ENCODE measurements at places on chromosomes 6 and 20.

GRCh38 chr6:149459761-149460160 is 25.1 kb downstream of the ZC3H12D start:
- DNase-seq = no peak

GRCh38 chr6:125714441-125715090 is 34.9 kb upstream of the HEY2 start:
- peak; percentile 3 for DNase-seq

GRCh38 chr20:53491462-53491861 is 102.2 kb downstream of the ZNF217 start:
- no peak for DNase-seq

DNA sequence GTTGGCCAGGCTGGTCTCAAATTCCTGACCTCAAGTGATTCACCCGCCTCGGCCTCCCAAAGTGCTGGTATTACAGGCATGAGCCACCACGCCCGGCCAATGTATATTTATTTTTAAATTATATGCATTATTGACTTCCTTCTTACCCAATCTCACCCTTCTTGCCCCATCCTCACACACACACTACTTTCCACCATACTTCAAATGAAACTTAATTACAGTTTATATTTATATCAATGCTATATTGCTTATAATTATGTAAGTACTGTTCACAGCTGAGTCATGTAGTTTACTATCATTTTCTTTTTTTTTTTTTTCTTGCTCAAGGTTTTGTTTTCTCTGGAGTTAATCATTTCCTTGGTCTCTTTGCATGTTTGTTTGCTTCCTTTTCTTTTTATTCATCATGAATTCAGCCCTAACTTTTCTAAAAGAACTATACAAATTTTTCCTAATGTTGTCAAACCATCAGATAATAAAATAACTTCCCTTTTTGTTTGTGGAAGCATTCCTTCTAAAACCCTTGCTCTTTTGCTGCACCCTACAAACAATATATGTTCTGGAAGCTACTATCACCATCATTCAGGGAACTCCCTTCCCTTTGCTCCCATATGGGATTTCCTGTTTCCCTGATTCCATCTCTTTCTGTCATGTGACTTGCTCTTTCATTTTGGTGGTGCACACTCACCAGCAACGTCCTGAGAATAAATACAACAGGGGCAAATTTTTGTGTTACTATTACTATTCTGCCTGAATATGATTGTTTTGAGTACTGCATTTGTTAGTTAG is 201.7 kb upstream of the SASH1 start:
- DNase-seq = no peak

- no peak for DNase-seq
Measured at GRCh38 chr6:42933205-42933604, 3.9 kb downstream of the CNPY3 start.
